ENCODE measurements at places on chromosomes 13 and 19.

DNA sequence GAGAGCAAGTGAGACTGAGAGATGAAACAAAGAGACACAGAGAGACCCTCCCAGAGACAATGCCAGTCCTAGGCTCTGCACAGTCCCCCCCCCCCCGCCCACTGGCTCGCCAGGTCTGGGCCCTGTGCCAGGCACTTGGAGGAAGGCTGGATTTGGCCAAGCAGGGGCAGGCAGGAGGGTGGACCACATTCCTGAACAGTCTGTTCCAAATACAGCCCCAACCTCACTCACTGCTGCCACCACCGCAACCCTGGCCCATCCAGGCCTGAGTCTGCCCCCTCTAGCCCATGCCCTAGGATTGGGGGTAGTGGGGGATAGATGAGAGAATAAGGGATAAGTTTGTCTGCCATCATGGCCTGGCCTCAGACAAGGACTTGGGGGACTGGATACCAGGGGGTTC is 19.0 kb downstream of the CYP2F1 start:
- DNase-seq: no peak

DNA sequence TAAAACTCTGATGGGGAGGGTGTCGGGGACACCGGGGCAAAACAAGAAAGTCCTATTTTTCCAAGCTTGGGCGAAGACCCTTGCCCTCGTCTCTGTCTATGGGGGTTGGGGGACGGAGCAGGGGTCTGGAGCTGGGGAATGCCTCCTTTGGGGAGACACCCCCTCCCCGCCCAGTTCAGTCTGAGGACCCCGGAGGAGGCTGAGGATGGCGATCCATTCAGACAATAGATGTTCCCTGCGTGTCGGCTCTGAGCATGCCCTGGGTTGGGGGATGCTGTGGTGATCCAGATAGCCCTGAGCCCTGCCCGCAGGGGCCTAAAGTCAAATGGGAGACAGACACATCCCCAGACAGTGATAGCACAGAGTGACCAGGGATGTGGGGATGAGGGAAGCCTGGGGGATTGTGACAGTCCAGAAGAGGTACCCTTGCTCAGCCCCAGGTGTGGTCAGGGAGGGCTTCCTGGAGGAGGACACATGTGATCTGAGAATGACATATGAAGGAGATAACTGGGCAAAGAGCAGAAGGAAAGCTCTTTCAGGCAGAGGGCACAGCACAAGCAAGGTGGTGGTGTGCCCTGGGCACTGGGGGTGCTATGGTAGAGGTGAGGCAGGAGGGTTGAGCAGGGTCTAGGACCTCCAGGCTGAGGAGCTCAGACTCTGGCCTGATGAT is 9.1 kb downstream of the LRFN3 start:
- no peak for DNase-seq

DNA sequence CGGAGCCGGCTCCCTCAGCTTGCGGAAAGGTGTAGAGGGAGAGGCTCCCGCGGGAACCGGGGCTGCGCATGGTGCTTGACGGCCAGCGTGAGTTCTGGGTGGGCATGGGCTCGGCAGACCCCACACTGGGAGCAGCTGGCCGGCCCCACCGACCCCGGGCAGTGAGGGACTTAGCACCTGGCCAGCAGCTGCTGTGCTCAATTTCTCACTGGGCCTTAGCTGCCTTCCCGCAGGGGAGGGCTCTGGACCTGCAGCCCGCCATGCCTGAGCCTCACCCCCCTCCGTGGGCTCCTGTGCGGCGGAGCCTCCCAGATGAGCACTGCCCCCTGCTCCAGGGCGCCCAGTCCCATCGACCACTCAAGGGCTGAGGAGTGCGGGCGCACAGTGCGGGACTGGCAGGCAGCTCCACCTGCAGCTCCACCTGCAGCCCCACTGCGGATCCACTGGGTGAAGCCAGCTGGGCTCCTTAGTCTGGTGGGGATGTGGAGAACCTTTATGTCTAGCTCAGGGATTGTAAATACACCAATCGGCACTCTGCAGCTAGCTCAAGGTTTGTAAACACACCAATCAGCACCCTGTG is 1141.8 kb downstream of the PCDH17 start:
- DNase-seq: no peak

DNA sequence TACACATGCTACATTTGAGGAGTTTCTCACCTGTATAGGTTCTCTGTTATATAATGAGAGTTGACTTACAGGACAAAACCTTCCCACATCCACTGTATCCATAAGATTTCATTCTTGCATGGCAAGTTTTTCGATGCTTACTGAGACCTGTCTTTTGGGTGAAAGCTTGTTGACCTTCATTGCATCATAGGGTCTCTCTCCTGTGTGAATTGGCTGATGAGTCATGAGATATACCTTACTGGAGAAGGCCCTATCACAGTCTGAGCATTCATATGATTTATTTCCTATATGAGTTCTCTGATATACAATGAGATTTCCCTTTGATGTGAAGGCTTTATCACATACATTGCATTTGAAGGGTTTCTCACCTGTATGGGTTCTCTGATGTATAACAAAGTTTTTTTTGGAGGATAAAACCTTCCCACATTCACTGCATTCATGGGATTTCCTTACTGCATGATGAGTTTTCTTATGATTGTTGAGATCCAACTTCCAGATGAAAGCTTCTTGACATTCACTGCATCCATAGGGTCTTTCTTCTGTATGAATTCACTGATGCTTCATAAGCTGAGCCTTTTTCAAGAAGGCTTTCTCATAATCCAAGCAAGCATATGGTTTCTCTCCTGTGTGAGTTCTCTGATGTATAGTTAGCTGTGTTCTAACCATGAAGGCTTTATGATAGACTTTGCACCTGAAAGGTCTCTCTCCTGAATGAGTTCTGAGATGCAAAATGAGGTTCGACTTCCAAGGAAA is 25.7 kb downstream of the ZNF577 start:
- no peak for DNase-seq

GRCh38 chr19:13150931-13151604 is 857 bp downstream of the IER2 start:
- no peak for DNase-seq

GRCh38 chr19:19966862-19967261 is 66.1 kb downstream of the ZNF93 start:
- no peak for DNase-seq

GRCh38 chr19:4700693-4700970 is 23.0 kb downstream of the DPP9 start:
- no peak for DNase-seq

GRCh38 chr19:6458695-6459261 is 814 bp downstream of the SLC25A23 start:
- no peak for DNase-seq

GRCh38 chr13:84646957-84647356 is 764.7 kb upstream of the SLITRK1 start:
- DNase-seq: no peak

DNA sequence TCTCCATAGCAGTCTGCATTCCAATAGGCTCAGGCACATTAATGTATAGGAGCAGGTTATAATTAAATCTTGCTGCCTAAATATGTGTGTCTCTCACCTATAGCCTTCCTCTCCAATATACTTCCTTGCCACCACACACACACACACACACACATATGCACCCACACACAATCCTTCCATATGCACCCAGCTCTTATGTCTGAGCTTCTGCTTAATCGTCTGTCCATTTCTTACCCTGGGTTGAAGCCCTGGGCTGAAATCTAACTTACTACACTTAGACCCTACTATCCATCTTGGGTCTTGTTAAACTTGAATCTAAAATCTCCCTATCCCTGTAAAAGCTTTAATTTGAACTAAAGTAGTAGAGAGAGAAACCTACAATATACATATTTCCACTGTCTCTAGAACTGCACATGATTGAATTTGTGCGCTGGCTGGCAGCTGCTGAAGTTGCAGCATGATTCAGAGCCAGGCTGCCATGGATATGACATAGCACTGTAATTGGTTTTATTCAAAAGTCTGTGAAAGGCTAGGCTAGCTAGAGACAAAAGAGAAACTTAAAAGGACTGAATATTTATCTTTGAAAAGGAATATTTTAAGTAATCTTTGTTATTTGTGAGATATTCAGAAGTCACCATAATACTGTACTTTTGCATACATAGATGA is 25.7 kb upstream of the FREM2 start:
- DNase-seq: no peak

GRCh38 chr13:102825921-102826706 is 19.7 kb upstream of the ERCC5 start:
- no peak for DNase-seq

- DNase-seq: no peak
Measured at GRCh38 chr13:78623132-78623531, 19.8 kb upstream of the POU4F1 start.

DNA sequence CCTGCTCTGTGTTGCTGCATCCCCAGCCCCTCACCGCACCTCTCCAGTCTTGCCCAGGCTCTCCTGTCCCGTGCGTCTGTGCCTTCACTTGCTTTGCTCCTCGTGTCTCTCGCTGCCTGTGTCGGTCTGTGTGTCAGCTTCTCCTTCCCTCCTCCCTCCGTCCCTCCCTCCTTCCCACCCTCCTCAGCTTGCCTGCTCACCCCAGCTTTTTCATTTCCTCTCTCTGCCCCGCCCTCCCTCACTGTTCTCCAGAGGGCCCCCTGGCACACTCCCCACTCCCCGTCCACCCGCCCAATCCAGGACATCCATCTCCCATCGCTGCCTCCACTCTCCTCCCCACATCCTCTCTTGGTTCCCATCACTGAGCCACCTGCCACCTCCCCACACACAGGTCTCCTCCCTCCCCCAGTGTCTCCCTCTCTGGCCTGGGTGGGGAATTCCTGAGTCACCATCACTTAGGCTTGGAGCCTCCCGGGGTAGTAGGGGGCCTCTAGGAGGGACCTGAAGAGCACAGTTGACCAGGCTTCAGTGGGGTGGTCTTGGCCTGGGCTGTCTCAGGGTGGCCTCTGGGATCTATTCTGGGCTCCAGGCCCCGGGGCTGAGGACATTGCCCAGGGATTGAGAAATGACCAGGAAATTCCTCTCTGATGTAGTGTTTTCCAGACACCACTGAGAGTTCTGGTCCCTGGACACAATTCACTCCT is at the start of gene PTGIR:
Gene PTGIR (minus strand): TSS at position 132 of the 704 bp plus-strand sequence. CDS start 864 bp downstream, outside the sequence.
- DNase-seq: no peak

DNA sequence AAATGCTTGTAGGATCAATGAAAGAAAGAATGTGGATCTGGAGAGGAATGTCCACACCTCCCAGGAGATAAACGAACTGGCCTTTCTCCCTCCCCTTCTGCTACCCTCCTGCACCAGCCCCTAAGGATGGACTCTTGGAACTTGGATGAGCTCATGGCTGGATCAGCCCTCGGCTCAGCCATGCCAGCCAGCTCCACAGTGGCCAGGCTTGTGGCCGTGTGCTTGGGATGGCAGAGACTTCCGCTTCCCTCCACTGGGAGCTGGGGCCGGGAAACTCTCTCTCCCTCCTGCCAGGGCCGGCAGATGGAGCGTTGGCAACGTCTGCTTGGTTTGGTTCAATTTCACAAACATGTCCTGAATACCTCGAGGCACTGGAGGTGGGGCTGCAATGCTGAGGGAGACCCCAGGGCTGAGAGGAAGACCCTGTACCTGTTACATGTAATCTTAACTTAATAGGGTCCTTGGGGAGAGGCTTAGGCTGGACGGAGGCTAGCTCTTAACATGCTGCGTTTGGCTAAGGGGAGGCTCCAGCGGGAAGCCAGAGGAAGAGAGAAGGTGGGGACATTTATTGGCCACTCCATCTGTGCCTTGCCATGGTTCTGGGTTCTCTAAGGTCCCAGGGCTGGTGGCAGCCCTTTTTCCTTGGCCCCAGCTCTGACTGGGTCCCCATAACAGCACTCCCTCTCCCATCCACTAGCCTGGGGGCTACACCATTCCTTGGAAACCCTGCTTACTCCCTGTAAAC is 152.5 kb downstream of the IER2 start:
- no peak for DNase-seq

DNA sequence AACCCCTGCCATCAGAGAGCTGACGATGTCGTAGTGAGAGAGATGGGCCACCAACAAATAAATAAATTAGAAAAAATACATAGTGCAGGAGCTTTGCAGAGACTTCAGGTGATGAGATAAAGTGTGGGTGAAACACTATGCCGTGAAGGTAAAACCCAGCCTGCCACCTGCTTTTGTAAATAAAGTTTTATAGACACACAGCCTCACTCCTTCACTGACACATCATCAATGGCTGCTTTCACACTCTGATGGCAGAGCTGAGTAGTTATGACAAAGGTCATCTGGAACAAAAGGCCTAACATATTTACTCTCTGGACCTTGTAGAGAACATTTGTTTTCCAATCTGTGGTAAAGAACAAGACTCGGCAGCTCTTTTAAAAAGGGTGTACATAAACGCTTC is 45.0 kb downstream of the MBD3L2B start:
- DNase-seq: no peak

GRCh38 chr13:35630551-35631275 is 154.2 kb upstream of the MAB21L1 start:
- DNase-seq: peak; percentile 27

Measured in GDM1 (cell line).